T-helper 1 cell (primary cell): ENCODE measurements at places on chromosomes 3 and 15.

- DNase-seq: no peak
Measured at GRCh38 chr3:62835554-62836236, 39.5 kb downstream of the CADPS start.

DNA sequence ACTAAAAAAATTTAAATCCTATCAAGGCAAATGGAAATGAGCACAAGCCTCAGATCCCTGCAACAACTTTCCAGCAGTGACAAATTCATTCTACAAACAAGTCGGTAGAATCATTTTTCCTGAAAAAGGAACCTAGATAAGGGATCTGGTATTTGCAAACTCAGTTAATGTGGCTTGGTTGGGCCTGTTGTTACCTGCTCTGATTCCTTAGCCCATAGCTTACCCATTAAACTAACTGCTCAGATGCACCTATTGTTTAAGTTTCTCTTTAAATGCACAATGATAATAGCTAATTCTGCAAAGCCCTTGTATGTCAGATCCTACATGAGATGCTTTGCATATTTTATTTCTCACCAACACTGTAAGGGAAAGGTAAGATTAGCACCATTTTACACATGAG lies 377.4 kb upstream of the RGMA start:
- no peak for DNase-seq

DNA sequence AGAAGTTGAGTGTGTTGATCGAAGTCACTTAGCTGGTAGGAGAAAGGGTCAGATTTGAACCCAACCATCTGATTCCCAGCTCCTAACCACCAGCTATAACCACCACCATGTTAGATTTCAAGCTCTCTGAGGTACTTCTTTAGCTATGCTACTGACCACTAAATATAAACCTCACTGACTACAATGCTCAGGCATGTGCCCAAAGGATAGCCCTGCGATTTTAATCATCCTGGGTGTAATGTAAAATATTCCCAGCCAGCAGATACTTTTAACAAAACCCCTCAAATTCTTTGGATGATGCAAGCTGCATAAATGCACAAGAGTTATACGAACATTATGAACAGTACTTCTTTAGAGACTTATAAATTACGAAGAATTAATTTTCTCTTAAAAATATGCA lies 115.2 kb upstream of the TSC22D2 start:
- no peak for DNase-seq

DNA sequence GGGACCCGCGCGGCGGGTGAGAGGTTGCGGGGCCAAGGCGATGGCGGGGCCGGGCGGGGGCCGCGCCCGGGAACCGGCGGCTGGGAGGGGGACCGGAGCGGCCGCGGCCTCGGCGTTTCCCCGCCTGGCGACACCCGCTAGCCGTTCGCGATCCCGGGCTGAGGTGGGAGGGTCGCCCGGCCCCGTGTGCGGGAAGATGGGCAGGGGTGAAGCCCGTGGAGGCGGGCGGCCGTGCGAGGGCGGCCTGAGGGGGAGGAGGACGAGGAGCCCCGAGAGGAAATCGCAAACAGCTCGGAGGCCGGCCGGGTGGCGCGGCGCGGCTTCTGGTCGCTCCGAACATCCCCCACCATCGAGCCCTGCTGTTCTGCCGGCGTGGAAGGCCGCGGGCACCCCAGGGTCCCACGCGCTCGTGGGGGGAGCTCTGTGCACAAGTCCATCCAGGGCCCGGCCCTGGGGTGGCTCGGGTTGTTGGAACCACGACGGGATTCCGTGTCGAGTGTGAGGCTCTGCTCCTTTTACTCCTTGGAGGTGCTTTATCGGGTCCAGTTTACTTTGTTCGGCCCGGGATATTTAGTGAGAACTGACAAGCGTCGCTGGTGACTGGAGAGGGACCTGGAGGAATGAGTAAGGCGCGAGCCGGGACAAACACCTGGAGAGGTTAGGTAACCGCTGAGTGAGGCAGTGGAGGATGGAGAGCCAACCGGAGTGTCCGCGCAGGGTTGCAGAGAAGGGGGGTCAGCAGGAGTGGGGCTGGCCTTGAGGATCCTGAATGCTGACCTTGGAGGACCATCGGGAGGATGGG lies 728 bp downstream of the CRTC3 start:
- DNase-seq: peak; percentile 30

DNA sequence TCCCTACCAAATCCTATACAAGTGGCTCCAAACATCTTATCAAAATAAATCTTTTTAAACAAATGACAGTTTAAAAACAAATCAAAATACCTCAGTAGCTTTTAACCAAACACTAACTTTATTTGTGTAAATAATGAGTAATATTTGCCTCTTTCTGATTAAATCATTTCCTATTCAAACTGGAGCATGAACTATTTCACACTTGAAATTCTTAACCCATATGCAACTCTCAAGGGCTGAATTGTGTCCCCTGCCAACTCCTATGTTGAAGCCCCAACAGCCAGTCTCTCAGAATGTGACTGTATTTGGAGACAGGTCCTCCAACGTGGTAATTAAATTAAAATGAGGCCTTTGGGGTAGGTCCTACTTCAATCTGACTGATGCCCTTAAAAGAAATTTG lies 55.9 kb upstream of the MCTP2 start:
- DNase-seq: no peak

DNA sequence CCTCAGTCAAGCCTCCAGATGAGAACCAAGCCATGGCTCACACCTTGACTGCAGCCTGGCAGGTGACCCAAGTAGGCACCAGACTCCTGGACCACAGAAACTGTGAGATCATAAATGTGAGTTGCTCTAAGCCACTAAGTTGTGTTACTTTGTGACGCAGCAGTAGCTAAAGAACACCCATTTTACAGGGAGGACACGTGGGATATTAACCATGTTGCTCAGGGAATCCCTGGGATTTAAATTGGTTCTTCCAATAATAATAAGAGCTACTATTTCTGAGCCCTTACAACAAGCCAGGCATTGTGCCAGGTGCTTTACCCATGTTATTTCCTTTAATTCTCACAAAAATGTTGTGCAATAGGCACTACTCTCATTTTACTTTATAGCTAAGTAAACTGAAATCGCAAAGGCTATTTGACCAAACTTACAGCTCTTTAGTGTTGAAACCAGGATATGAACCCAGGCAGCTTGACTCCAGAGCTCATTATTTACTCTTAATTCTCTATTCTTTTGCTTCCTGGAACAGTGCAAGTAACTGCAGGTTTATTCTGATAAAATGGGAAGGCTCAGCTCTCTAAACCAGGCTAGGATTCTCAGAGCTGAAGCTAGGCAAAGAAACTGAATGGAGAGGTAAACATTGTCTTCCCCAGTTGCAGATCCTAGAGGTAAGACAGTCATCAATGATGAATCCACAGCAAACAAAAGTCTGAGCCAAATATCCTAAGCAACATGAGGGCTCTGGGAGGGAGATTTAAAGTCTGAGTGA lies 294.4 kb downstream of the KBTBD8 start:
- DNase-seq: no peak

GRCh38 chr3:189488241-189488767 lies 142.9 kb upstream of the TP63 start:
- DNase-seq: no peak

GRCh38 chr3:15099364-15100098 lies 583 bp upstream of the RBSN start:
- DNase-seq: no peak

- no peak for DNase-seq
Measured at GRCh38 chr3:185717627-185718402, 107.0 kb downstream of the IGF2BP2 start.

DNA sequence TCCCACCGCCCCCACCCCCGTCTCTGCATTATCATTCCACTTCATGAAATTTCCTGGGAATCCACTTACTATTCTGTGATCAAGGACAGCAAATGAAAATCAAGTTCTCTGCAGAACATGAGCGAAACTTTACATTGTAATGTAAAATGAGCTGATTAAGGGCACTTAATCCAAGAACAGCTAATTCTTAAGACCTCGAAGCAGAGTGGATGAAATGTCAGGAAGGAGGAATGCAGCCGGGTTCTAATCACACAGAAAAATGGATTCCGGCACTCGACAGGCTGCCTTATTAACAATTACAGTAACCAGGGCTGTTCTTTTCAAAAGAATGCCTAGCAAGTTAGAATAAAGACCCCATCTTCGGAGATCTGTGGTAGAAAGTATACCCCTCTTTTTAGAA lies 57.5 kb downstream of the RFTN1 start:
- DNase-seq: no peak

DNA sequence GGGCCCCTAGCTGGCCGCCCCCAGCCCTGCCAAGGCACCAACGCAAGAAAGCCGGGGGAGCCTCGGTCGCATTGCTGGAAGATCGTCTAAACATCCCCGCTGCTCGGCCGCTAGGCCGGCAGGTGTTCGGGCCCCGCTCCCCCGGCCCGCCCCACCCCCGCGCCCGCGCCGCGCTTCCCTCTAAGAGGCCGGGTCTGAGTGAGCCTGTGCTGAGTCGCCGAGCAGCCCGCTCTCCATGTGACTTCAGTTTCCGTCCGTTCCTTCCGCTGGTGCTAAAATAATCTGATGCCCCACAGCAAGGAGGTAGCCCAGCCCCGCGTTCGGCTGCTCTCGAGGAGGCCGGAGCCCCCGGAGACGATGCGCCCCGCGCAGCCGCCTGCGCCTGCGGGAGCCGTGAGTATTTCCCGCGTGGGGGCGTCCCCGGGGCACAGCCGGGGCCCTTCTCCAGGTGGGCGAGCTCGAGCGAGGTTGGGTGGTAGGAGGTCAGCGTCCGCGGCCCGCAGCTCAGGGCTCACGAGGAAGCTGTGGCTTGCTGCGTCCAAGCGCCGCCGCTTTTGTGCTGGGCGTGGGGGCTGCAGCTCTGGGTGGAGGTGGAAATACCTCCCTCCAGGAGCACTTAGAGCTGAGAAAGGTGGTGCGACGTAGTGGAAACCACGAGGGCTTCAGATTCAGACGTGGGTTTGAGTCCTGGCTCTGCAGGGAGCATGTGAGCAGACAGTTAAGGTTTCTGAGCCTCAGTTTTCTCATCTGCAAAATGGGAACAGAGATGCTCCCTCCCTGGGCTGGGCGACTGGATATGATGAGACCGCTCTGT lies at the start of gene NRROS:
Gene NRROS (plus strand): TSS at position 212 of the 814 bp plus-strand sequence. CDS start 14,846 bp downstream, outside the sequence.
- DNase-seq: peak; percentile 51

DNA sequence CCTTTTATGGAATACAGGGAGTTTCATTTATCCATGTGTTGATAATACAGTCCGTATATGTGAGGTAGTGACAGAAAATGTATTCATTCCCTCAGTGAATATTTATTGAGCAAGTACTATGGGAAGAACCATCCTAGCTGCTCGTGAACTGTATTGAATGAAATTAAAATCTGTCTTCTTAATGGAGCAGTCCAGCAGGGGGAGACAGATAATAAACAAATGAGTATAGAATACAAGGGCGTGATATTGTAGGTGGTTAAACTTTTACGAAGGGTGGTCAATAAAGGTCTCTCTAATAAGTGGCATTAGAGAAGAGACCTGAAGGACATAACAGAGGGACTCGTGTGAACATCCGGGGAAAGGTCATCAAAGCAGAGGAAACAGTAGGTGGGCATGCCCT lies 62.7 kb upstream of the OSTN start:
- no peak for DNase-seq

DNA sequence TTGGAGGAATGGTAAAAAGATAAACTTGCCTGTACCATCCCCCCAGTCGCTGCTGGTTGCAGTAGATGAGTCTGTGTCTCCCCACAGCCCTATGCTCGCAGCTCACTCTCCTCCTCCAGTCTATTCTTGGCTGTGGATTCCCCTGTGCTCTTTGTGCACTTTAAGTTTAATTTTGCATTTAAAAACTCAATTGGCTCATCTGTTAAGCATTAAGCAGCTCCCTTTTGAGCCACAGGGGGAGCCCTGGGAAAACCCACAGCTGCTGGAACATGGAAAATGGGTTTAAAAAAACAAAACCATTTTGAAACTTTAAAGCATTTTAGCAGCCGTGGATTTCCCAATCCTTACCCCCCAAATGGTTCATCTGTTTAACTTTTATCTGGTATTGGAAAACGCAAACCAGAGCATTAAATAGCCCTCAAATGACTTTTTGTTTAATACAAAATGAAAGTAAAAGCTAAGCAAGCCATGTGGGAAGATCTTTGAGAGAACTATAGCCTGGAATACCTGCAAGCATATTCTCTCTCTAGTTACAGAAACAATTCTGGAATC lies 536.9 kb downstream of the ZIC1 start:
- DNase-seq: no peak

DNA sequence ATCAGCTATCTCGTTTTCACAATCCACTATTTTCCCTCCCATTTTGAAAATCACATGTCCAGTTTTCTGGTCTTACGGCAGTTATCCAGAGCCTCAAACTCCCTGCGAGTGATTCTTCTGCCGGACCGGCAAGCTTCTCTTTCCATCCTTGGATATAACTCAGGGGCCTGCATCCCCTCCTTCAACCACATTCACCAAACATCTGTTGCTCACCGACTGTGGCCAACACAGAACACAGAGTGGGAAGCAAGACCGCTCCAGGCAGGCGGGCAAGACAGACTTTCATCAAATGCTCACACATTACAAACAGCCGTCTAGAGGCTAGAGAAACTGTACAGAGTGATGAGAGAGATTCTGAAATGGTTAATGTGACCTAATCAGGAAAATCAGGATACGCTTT lies 7.6 kb upstream of the SLC12A8 start:
- DNase-seq: no peak

DNA sequence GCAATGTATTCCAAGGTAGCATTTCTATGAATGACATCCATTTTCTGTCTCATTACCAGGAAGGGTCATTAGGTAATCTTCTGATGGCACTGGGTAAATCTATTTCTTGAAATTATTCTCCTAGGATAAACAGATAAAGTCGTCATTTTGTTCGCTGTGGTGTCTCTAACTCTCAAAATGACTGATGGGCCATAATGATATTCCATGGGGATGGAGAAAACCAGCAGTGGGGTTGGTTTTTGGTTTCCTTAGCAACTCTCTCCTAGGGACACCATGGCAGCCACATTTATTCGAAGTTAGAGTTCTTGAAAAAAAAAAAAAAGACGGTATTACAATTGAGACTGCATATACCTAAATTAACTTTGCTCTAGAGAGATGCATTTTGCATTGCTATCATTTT lies 231.3 kb upstream of the SLCO3A1 start:
- DNase-seq: no peak

GRCh38 chr3:106473576-106474475 lies 605.0 kb upstream of the CBLB start:
- no peak for DNase-seq

GRCh38 chr15:85582131-85583079 lies 202.0 kb downstream of the AKAP13 start:
- peak; percentile 51 for DNase-seq
